ENCODE measurements at places on chromosomes 5 and 9.

DNA sequence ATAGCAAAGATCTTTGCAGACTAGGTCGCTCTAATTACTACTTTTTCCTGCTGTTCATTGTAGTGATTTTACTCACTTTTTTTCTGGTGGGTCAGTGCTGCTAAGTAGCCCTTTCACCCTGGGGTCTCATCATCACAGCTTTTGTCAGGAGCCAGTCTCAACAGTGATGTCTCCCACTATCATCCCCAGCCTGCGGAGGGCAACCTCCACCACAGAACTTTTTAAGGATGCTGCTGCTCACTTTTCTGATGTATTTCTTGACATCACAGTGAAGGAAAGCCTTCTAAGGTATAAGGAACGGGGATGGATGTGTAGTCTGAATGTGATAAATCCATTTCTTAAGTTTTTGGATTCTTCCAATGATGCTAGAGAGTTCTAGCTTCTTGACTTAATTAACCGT, 242.5 kb upstream of the RIOK2 start:
- DNase-seq = no peak

DNA sequence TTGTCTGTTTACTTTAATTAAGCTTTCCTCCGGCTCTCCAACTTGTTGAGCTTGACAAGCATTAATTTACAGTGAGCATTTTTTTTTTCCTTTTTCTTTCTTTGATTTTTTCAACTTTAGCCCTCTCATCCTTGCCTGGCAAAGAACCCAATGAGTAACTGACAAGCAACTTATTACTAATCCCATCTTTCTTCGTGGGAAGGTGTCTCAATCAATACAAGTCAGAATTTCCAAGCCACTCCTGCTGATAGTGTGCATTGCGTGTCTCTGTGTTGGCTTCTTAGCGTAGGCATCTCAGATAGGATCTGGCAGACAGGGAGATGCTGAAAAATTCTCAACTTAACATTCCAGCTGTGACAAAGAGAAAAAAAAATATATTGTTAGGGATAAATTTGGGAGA, 527.7 kb upstream of the WWC1 start:
- no peak for DNase-seq

- DNase-seq = no peak
Measured at GRCh38 chr5:127294829-127295228, 4.2 kb downstream of the MEGF10 start.

DNA sequence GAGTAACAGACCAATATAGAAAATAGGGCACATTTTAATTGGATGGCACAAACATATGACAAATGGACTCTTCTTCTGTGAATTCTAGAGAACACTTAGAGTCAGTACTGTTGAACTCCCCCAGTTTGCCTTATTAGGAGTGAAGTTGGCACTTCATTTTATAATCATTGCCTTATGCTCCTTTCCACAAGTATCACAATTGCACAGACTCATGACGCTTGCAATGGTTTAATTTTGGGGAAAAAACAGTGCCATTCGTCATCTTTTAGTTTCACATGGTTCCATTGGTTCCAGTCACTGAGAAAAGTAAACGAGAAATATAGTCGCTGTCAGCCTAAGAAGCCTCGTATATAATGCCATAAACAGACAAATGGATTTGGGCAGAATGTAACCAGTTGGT, 71.2 kb downstream of the LURAP1L start:
- no peak for DNase-seq
